ENCODE measurements at places on chromosomes 5 and 9. TPM values are rescaled to one million over a fixed set of nuclear protein-coding genes. Genes with fewer than 3 reads are reported as not detected.

The LRRC70 gene
- 7.0 TPM for polyA plus RNA-seq

The INSL4 gene
- not detected for polyA plus RNA-seq

The PCSK1 gene
- polyA plus RNA-seq, result 0.14 TPM

The PCDHGA6 gene
- 5.4 TPM for polyA plus RNA-seq

The C5orf58 gene
- not detected for polyA plus RNA-seq

The CMBL gene
- polyA plus RNA-seq, result 43.2 TPM

The CDKN2B-AS1 gene
- 0.08 TPM for polyA plus RNA-seq

The PCDHGA12 gene
- polyA plus RNA-seq, result 1.8 TPM

The CLINT1 gene
- polyA plus RNA-seq, result 134 TPM

The ANKRD34B gene
- polyA plus RNA-seq, result 0.11 TPM

The ARID3C gene
- polyA plus RNA-seq, result not detected

The TMEM174 gene
- 27.8 TPM for polyA plus RNA-seq

The DMRTA1 gene
- polyA plus RNA-seq, result 2.6 TPM

- no peak for DNase-seq
Observed at GRCh38 chr9:96108691-96109380, 193.1 kb downstream of the HSD17B3 start.

DNA sequence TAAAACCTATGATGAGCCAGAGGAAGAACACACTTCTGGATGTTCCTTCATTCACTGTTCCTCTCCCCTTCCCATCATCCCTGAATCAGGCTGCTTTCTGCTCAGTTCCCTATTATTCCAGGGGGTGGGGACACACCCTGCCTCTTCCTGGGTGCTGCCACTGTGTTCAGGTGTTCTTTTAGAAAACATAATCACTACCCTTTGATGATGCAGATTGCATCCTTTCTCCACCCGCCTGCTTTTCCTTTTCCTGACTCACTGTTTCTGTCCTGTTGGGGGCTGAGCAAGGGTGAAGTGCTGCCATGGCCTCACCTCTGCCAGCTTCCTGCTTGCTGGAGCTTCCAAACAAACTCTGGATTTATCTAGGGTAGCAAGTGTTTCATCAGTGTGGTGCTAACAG, 331.9 kb upstream of the GRIA1 start:
- DNase-seq, result no peak

GRCh38 chr5:145473042-145473642, 362.0 kb downstream of the PRELID2 start:
- no peak for DNase-seq

DNA sequence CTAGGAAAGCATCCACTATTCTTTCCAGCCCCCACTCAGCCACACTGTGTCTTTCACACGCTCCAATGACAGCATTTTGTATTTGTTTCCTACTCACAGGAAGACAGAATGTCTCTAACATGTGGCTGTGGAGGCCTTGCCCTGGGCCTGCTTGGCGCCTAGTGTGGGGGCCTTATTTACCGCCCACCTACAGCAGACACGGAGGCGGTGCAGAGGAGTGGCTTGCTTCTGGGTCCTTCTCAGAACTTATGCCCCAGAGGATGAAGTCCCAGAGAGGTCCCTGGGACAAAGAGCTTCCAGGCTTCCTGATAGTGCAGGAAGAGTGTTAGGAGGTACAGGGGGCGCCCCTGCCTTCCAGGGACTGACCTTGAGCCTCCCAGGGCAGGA, 8.5 kb upstream of the MRNIP start:
- DNase-seq, result no peak

DNA sequence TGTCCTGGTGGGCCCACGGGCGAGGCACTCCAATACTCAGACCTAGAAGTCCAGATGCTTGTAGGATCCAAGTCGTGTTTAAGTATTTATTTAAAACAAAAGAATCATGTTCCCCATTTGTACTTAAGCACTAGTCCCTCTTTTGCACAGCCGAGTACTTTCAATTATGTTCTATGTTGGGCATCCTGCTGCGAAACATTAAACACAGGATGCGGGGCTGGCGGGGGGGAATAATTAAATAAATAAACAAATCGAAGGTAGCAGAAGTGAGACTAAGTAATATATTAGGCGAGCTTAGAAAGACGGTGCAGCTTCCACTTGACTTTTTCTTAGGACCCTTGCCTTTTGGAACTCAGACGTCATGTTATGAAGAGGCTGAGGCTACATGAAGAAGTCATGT, 1129.2 kb upstream of the ACO1 start:
- DNase-seq, result no peak

DNA sequence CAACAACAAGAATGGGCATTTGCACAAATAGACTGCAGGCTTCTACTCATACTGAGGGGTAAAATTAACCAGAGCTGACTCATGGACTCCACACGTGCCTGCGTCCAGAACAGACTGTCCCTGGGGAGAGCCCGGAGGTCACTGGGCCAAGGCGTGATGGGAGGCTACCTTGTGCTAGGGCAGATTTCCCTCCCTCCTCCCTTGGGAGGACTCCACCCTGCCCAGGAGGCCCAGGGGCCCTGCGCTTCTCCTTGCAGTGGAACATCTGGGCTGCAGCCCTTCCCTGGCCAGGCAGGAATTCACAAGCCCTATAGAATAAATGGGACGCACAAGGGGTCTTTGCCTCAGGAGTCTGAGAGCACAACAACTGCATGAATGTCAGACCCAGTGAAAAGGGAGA, 35.6 kb downstream of the IRX2 start:
- DNase-seq, result no peak

GRCh38 chr9:126366366-126367011, 39.9 kb downstream of the MVB12B start:
- no peak for DNase-seq

DNA sequence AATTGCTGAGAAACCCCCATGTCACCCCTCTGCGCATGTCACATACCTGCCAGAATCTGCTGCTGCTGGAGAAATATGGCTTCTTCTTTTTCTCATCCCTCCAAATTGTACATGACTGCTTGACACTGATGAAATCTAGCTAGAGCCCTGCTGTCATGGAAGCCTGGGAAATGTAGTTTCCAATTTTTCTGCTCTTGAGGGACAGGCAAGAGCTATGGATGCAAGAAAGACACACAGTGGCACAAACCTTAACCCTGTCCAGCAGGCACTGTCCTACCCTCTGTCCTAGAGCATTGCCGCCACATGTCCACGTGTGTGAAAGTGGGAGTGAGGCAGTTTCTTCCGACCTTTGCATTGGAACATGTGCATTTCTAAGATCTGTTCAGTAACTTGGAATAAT, 255.5 kb upstream of the SEMA6A start:
- DNase-seq, result no peak

- no peak for DNase-seq
Observed at GRCh38 chr9:113309204-113309813, 6.1 kb upstream of the RNF183 start.

- DNase-seq, result no peak
Observed at GRCh38 chr5:115388240-115388639, 91.8 kb upstream of the CCDC112 start.

- no peak for DNase-seq
Observed at GRCh38 chr5:14718778-14719177, 54.3 kb downstream of the OTULIN start.

DNA sequence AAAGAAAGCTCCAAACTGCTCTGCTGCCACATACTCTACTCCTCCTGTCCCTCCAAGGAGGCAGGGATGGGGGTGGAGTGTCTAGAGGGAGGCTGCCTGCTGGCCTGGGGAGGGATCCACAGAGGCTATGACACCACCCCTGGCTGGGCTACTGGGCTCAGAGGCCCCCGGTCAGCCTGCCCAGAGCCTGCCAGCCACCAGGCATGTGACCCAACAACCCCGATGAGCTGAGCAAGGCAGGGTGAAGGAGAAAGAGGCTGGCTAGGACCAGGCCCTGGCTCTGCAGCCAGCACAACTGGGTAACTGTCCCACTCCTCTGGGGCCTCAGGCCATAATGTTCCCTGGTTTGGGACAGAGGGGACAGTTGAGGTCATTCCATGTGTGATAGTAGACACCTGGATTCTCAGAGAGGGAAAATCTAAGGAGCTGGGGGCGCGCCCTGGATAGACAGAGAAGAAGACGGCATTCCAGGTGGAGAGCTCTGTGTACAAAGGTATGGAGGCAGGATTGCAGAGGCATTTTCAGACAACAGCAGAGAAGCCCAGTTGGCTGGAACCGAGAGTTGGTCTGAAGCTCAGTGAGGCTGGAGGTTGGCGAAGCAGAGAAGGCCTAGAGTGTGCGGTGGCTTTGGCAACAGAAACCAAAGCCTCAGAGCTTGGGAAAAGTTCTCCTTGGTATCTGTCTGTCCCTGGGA, 33.8 kb upstream of the IL17B start:
- no peak for DNase-seq

GRCh38 chr5:33300209-33300742, 140.5 kb upstream of the TARS1 start:
- no peak for DNase-seq

GRCh38 chr9:80061096-80061495, 489.3 kb downstream of the TLE4 start:
- no peak for DNase-seq

DNA sequence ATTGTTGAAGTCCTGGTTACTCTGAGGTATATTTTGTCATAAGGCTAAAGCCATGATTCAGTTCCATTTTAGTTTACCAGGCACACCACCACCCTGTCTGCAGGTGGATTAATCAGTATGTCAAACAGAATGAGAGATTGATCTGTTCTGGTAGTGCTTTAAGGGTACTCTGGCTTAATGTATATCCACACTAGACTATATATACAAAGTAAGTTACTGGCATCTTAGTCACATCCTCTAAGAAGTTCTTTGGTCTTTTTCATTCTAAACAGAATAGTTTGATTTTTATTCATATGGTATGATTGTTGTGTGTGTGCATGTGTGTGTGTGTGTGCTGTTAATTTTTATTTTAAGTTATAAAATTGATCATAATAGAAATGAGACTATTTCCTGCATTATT, 61.8 kb downstream of the RAB24 start:
- no peak for DNase-seq

DNA sequence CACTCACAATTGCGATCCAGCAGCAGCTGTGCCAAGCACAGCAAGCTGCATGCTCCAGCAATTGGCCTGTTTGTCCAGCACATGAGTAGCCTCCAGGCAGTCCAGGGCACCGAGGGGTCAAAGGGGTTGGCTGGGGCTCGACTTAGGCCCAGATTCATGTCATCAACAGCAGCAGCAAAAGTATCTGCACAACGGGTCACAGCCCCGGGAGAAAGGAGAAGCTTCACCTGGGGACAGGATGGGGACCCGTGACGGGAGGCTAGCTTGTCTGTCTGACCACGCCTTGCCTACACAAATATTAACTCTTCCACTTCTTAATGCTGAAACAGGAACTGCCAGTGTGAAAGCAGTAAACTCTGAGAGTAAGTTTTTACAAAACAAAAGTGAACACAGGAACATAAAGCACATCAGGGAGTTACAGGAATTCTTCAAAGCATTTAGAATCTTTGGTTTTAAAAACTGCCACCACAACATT, 191.2 kb downstream of the PIK3R1 start:
- no peak for DNase-seq

GRCh38 chr5:41281215-41281810, 68.0 kb upstream of the C6 start:
- no peak for DNase-seq

DNA sequence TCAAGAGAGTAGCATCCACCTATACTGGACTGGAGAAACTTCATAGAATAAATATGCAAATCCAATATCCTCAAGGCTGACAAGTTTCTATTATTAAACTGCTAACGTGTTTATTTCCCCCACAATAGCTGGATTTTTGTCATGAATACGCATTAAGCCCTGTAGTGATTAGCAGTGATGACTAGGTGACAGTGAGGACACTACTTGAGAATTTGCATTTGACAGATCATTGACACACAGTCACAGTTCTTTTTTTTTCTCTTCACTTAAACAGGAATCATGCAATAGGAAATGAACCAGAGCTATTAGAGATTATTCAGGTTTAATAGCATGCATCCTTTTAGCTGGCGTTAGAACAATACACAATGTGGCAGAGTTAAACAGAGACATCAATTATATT, 35.3 kb downstream of the MPDZ start:
- DNase-seq, result no peak

- DNase-seq, result no peak
Observed at GRCh38 chr5:69517763-69518212, 25.2 kb downstream of the OCLN start.

- no peak for DNase-seq
Observed at GRCh38 chr9:94656200-94656599, 16.9 kb upstream of the FBP1 start.

- no peak for DNase-seq
Observed at GRCh38 chr9:131181091-131181681, 55.8 kb downstream of the NUP214 start.

DNA sequence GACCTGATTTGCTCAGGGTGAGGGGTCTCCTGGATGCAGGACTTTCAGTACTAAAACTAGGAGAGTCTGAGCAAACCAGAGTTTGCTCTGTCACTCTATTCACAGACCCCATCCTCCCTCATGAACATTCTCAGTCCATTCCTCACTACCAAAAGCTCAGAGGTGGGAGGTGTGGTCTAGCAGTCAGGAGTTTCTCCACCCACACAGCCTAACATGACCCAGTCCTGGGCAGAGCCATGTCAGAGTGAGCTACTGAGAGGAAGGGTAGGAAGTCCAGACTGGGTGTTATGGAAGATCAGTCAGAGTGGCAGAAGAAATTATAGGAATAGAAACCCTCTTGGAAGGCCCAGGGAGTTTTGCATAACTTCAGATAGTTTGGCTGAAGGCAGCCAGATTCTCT, 113.3 kb upstream of the GRAMD2B start:
- no peak for DNase-seq

DNA sequence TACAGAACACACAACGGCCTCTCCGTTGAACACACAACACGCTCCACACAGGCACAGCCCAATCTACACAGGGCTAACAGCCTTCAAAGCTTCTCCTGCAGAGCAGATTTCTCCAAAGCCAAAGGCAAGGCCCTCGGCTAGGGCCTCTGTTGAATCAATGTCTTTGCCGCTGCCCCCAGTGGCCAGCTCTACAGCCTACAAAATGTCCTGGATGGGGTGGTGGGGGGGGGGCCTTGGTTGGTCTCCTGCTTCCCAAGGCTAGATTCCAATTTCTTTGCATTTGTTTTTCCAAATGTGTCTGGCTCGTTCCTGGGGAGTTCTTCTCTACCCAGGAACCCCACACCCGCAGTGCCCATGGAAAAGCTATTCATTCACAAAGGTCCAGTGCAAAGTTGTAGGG, 167.2 kb downstream of the PAX5 start:
- DNase-seq, result no peak

- no peak for DNase-seq
Observed at GRCh38 chr5:56633950-56634349, 181.4 kb upstream of the MAP3K1 start.

- DNase-seq, result no peak
Observed at GRCh38 chr5:111119856-111120255, 27.7 kb downstream of the WDR36 start.

DNA sequence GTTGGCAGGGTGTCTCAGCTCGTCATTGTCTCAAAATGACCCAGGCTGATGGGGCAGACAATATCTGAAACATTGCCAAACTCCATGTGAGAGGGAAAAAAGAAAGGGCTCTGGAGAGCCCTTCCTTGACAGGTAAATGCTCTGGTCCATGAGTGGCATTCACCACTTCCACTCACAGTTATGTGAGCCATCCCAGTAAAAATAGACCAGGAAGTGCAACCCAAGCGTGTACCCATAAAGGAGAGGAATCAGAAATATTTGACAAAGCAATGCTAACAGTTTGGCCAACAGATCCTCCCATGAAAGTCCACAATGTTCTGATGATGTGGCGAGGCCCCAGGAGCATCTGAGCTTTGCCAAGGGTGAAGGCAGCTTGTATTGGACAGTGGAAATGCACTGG, 49.4 kb downstream of the ASTN2 start:
- no peak for DNase-seq
